ENCODE measurements at places on chromosomes 5 and 9. TPM values are rescaled to one million over a fixed set of nuclear protein-coding genes. Genes with fewer than 3 reads are reported as not detected.

GRCh38 chr9:83281306-83282255 is 218.6 kb upstream of the RASEF start:
- no peaks in the 10 kb centered on the region for H3K27me3 ChIP-seq
- H3K27ac ChIP-seq, result peak overlapping the region; percentile 66
- H3K4me1 ChIP-seq, result peaks cover 29% of the 10 kb centered on the region
- H3K36me3 ChIP-seq, result no peaks in the 10 kb centered on the region
- no peak overlapping the region for H3K4me3 ChIP-seq

DNA sequence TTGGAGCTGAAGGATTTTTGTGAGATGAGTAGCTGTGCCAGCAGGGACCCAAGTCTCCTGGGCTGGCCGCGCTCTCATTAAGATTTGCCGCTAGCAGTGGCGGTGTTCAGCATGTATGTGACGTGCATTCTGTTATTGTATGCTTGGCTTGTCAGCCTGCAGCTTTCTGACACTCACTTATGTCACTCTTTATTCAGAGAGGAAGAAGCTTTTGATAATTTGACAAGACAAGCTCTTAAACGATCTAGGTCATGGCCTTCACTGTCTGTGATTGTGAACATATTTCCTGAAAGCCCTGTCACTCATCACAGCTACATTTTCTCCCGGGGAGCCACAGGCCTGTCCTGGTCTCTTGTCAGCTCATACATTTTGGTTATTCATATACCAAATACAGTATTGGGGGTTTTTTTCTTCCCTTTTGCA is 98.2 kb upstream of the GRHPR start:
- no peak overlapping the region for H3K27ac ChIP-seq
- H3K4me1 ChIP-seq, result no peaks in the 10 kb centered on the region
- H3K36me3 ChIP-seq, result no peaks in the 10 kb centered on the region
- no peak overlapping the region for H3K4me3 ChIP-seq
- no peak for DNase-seq

GRCh38 chr9:132008184-132008803 is 71.4 kb downstream of the MED27 start:
- peaks cover 11% of the 10 kb centered on the region for H3K4me1 ChIP-seq
- DNase-seq, result no peak
- H3K27ac ChIP-seq, result no peak overlapping the region
- H3K4me3 ChIP-seq, result no peak overlapping the region
- H3K36me3 ChIP-seq, result no peaks in the 10 kb centered on the region

- H3K4me1 ChIP-seq, result peaks cover 9% of the 10 kb centered on the region
- no peak overlapping the region for H3K27ac ChIP-seq
- DNase-seq, result no peak
- no peaks in the 10 kb centered on the region for H3K27me3 ChIP-seq
- H3K36me3 ChIP-seq, result no peaks in the 10 kb centered on the region
Observed at GRCh38 chr9:89026876-89027275, 35.6 kb downstream of the S1PR3 start.

GRCh38 chr9:106653213-106653612 is 209.8 kb upstream of the ZNF462 start:
- H3K4me1 ChIP-seq, result no peaks in the 10 kb centered on the region
- no peak for DNase-seq
- H3K27me3 ChIP-seq, result no peaks in the 10 kb centered on the region

The PTGDS gene
- 2,982 TPM for polyA plus RNA-seq

The ENTPD8 gene
- polyA plus RNA-seq, result not detected
